ENCODE measurements at places on chromosomes 3 and 15.

DNA sequence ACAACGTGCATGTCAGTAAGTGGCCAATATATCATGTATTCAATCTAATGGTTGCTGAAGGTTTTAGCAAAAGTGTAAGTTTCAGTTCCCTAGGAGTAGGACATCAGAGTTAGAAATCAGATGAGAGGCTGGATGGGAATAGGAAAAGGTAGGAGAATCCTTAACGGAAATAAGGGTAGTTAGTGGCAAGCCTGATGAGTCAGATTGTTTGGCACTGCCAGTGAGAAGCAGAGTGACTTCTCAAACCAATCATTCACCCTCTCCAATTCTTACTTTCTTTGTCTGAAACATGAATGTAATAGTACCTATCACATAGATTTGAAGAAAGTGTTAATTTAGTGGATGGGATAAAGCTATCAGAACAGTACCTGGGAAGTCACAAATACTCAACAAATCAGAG lies 894.0 kb downstream of the NTRK3 start:
- H3K36me3 ChIP-seq, result no peaks in the 10 kb centered on the region
- no peak overlapping the region for H3K27ac ChIP-seq
- H3K4me3 ChIP-seq, result no peak overlapping the region
- DNase-seq, result no peak

- no peaks in the 10 kb centered on the region for H3K4me1 ChIP-seq
- no peak overlapping the region for H3K4me3 ChIP-seq
- no peak overlapping the region for H3K27ac ChIP-seq
- H3K36me3 ChIP-seq, result no peaks in the 10 kb centered on the region
- no peak for DNase-seq
Measured at GRCh38 chr3:76566211-76566534, 473.7 kb upstream of the ROBO2 start.

- no peaks in the 10 kb centered on the region for H3K4me1 ChIP-seq
- H3K4me3 ChIP-seq, result no peak overlapping the region
- H3K27me3 ChIP-seq, result no peaks in the 10 kb centered on the region
- DNase-seq, result no peak
- no peak overlapping the region for H3K27ac ChIP-seq
Measured at GRCh38 chr3:132332508-132332907, 15.3 kb downstream of the ACP3 start.

DNA sequence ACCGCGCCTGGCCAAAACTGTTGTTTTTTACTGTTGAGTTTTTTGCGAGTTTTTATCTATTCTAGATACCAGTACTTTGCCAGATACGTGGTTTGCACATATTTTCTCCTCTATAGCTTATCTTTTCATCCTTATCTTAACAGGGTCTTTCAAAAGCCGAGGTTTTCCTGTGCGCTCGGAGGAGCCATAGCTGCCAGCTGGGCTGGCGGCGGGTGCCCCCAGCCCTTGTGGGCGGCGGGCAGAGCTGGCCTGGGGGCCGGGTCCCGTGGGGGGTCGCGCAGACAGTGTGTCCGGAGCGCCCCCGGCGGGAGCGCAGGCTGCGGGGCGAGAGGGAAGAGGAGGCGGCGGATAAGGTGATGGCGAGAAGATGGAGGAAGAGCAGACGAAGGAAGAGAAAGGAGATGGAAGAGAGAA lies 11.1 kb upstream of the EIF4A2 start:
- H3K27ac ChIP-seq, result peak overlapping the region; percentile 73
- no peaks in the 10 kb centered on the region for H3K36me3 ChIP-seq
- H3K4me1 ChIP-seq, result peaks cover 14% of the 10 kb centered on the region
- DNase-seq, result no peak

DNA sequence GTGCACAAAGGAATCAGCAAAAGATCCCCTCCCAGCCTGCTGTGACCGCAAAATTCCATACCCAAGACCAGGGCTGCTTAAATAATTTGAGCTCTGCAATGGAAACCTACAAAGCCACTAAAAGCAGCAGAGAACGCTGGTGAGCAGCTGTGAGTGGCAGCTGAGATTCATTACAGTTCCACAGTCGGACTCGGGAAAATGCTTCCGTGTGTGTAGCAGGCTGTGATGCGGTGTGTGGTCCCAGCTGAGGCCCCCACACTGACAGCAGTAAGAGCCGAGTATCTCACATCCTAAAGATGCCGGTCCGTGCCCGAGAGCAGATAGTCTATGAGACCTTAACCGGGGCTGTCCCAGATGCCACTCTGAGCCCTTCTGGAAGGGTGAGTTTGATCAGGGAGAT lies 37.4 kb downstream of the TM2D3 start:
- H3K27me3 ChIP-seq, result no peaks in the 10 kb centered on the region
- no peaks in the 10 kb centered on the region for H3K4me1 ChIP-seq
- DNase-seq, result no peak
- H3K36me3 ChIP-seq, result no peaks in the 10 kb centered on the region
- H3K27ac ChIP-seq, result no peak overlapping the region
- H3K4me3 ChIP-seq, result no peak overlapping the region

DNA sequence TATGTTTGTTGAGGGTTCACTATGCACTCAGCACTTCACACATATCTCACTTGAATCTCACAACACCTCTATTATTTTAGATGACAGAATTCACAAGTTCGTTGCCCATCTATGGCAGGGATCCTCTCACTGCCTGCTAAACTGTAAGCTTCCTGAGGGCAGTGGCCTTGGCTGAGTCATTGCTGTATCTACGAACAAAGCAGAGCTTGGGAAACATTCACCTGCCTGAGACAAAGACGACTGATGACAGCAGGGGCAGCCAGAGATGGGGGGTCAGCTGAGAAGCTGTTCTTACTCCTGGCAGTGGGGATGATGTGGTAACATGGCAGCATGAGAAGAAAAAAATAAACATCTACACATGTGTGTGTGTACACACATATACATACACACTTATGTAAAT lies 125.5 kb upstream of the NMNAT3 start:
- H3K27me3 ChIP-seq, result no peaks in the 10 kb centered on the region
- no peak for DNase-seq
- H3K4me1 ChIP-seq, result no peaks in the 10 kb centered on the region
- H3K27ac ChIP-seq, result no peak overlapping the region
- H3K4me3 ChIP-seq, result no peak overlapping the region

GRCh38 chr3:150594150-150594549 lies 9.0 kb upstream of the SELENOT start:
- H3K4me3 ChIP-seq, result no peak overlapping the region
- no peaks in the 10 kb centered on the region for H3K36me3 ChIP-seq
- H3K4me1 ChIP-seq, result no peaks in the 10 kb centered on the region
- no peak overlapping the region for H3K27ac ChIP-seq
- no peaks in the 10 kb centered on the region for H3K27me3 ChIP-seq
- no peak for DNase-seq

- peaks cover 22% of the 10 kb centered on the region for H3K4me1 ChIP-seq
- H3K27ac ChIP-seq, result no peak overlapping the region
- H3K36me3 ChIP-seq, result no peaks in the 10 kb centered on the region
- no peak overlapping the region for H3K4me3 ChIP-seq
- DNase-seq, result no peak
Measured at GRCh38 chr3:51986010-51986947, 2.9 kb downstream of the ACY1 start.

- no peak overlapping the region for H3K4me3 ChIP-seq
- peaks cover under 1% of the 10 kb centered on the region for H3K36me3 ChIP-seq
- H3K4me1 ChIP-seq, result no peaks in the 10 kb centered on the region
Measured at GRCh38 chr15:60535265-60535664, 56.3 kb upstream of the ICE2 start.

GRCh38 chr15:60373745-60374144 lies 24.0 kb downstream of the ANXA2 start:
- H3K36me3 ChIP-seq, result peaks cover 87% of the 10 kb centered on the region
- H3K27ac ChIP-seq, result peak overlapping the region; percentile 47
- peaks cover 63% of the 10 kb centered on the region for H3K4me1 ChIP-seq
- no peak for DNase-seq

DNA sequence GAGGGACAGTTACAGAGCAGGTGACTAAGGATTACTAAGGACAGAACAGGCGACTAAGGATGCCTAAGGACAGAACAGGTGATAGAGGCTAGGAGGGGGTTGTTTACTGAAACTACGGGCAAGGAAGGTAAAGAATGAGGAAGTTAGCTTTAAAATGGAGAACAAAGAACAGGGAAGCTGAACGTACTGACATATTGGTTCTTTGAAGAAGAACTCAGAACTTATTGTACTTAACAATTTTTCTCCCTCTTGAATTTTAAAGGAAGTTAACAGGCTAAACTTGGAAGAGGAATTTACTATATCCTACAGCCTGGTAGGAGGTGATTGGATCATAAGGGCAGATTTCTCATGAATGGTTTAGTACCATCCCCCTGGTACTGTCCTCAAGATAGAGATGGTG lies 290.2 kb downstream of the SHQ1 start:
- no peaks in the 10 kb centered on the region for H3K27me3 ChIP-seq
- H3K27ac ChIP-seq, result no peak overlapping the region
- H3K4me3 ChIP-seq, result no peak overlapping the region
- DNase-seq, result no peak

DNA sequence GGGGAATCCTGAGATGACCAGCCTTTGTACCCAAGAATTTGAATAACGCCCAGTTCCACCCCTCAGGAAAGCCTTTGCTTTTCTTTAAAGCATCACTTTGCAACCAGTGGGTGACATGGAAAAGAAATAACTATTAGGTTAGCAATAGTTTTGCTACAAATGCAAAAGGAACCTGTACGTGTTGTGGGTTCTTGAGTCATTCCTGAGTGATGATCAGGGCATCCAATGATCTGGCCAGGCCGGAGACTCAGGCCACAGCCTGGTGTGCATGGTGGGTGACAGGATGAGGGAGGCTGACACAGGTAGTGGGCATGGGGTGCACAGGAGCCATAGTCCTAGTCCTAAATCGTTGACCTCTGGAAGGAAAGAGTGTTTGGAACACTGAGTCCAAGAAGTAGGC lies 321.4 kb upstream of the IL12A start:
- no peak for DNase-seq
- H3K4me1 ChIP-seq, result no peaks in the 10 kb centered on the region
- H3K27me3 ChIP-seq, result no peaks in the 10 kb centered on the region
- H3K4me3 ChIP-seq, result no peak overlapping the region

GRCh38 chr3:179882292-179882691 lies 154.4 kb downstream of the PEX5L start:
- H3K36me3 ChIP-seq, result no peaks in the 10 kb centered on the region
- no peaks in the 10 kb centered on the region for H3K27me3 ChIP-seq
- H3K27ac ChIP-seq, result no peak overlapping the region
- H3K4me1 ChIP-seq, result no peaks in the 10 kb centered on the region

DNA sequence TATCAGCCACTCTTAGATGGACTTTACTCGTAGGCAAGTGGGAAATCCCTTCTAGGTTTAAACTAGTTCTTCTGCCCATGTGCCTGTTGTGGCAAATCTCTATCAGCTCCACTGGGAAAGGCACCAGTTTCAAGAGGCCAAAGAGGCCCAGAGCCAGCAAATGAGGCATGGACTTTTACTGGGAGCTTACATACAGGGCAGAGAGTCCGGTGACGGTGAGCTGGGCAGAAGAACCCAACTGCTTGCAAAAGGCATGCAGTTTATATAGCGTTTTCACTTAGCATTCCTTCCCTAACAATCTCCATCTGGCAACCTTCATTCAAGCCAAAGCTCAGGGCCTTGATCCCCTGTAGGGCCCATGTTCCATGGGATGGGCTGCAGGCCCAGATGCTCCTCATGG lies 93.0 kb upstream of the C3orf80 start:
- no peaks in the 10 kb centered on the region for H3K27me3 ChIP-seq
- no peak overlapping the region for H3K27ac ChIP-seq
- peaks cover 14% of the 10 kb centered on the region for H3K4me1 ChIP-seq

- no peaks in the 10 kb centered on the region for H3K4me1 ChIP-seq
- DNase-seq, result no peak
- no peak overlapping the region for H3K4me3 ChIP-seq
- H3K36me3 ChIP-seq, result no peaks in the 10 kb centered on the region
Measured at GRCh38 chr3:99634881-99635280, 3.5 kb upstream of the COL8A1 start.

- DNase-seq, result no peak
- no peaks in the 10 kb centered on the region for H3K27me3 ChIP-seq
- no peak overlapping the region for H3K4me3 ChIP-seq
- no peak overlapping the region for H3K27ac ChIP-seq
- H3K36me3 ChIP-seq, result no peaks in the 10 kb centered on the region
Measured at GRCh38 chr3:164096352-164096751, 981.9 kb downstream of the SI start.

- no peaks in the 10 kb centered on the region for H3K36me3 ChIP-seq
- DNase-seq, result no peak
- no peaks in the 10 kb centered on the region for H3K27me3 ChIP-seq
- no peak overlapping the region for H3K27ac ChIP-seq
- H3K4me3 ChIP-seq, result no peak overlapping the region
- H3K4me1 ChIP-seq, result no peaks in the 10 kb centered on the region
Measured at GRCh38 chr3:45131201-45131600, 15.0 kb downstream of the CDCP1 start.
